NCI-H524 (cell line): ENCODE measurements at places on chromosomes 6 and 20.

DNA sequence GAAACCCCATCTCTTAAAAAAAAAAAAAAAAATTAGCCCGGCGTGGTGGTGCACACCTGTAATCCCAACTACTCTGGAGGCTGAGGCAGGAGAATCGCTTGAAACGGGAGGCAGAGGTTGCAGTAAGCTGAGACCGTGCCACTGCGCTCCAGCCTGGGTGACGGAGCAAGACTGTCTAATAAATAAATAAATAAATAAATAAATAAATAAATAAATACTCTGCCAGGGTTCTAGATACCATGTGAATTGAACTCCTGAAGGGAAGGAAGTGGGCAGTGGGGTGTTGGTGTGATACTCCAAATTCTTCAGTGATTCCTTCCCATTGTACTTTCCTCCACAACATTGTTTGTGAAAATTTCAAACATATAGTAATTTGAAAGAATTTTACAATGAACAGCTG, 100.5 kb downstream of the PLCB4 start:
- no peak for DNase-seq

DNA sequence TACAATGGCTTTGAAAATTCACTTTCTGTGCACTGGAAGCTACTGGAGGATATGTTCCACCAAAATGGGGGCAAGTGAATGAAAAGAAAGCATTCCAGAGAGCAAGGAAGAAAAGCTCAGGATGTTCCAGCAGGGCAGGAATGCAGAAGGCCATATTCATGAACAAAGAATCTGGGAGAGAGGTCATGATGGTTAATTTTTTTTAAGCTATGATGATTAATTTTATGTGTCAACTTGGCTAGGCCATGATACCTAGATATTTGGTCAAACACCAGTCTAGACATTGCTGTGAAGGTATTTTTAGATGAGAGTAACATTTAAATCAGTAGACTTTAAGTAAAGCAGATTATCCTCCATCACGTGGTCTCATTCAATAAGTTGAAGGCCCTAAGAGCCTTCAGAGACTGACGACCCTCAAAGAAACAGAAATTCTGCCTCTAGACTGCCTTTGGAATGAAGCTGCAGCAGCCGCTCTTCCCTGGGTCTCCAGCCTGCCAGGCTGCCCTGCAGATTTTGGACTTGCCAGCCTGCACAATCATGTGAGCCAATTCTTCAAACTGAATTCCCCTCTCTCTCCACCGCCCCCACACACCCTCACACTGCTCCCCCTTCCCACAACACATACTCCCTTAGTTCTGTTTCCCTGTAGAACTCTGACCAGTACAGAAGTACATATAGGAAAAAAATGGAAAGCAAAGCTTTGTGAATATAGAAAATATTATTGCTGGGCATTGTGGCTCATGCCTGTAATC, 20.1 kb upstream of the GCM1 start:
- DNase-seq: no peak

GRCh38 chr6:49499623-49500022, at the start of gene GLYATL3:
Gene GLYATL3 (plus strand): TSS chr6:49499923. CDS start chr6:49511991, 12,068 bp downstream.
- no peak for DNase-seq

DNA sequence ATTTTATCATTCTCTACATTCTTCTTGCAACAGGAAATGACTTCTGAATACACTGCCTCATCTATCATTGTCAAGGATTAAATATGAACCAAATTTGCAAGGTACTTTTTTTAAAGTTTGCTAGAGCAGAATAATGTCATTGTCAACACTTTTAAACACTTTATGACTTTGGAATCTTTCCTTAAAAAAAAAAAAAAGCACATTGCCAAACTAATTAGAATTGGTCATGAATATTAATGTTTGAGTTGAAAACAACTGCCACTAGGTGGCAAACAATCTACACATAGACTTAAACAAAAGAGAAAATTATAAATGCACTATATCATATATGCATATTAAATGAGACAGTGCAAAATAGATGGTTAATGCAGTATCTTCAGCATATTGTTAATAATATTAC, 32.5 kb upstream of the TMEM244 start:
- DNase-seq: peak; percentile 20

- DNase-seq: no peak
These were observed 20.4 kb downstream of the SERINC3 start for GRCh38 chr20:44501448-44501847.

DNA sequence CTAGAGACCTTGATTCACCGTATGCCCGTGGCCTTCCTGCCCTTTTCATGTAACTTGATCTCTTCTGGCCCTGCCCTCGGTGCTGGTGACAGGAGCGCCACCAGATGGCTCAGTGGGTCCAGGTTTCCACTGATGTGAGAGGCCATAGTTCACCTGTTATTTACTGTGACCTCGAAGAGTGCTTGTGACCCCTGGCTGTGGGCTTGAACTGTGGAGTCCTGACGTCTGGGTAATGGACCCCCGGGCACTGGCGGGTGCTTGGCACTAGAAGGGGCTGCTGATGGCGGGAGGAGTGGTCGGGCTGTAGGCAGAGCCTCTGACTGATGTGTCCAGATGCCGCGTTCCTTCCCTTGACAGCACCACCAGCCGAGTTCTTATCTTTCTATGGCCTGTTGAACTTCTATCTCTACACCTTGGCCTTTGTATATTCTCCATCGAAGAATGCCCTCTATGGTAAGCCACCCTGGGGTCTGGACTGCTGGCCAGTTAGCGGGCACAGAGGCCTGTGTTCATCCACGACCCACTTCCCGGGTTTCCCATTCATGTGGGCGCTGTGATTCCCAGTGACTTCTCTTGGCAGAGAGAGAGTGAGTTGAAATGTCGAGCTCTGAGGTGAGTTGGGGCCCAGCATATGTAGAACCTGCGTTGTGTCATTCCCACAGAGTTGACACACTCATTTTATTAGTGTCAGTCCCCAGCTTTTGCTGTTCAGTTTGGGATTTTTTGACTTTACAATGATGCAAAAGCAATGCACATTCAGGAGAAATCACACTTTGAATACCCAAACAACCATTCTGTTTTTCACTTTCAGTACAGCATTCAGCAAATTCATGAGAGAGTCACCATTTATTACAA, 14.9 kb downstream of the DYNLT1 start:
- DNase-seq: peak; percentile 7

DNA sequence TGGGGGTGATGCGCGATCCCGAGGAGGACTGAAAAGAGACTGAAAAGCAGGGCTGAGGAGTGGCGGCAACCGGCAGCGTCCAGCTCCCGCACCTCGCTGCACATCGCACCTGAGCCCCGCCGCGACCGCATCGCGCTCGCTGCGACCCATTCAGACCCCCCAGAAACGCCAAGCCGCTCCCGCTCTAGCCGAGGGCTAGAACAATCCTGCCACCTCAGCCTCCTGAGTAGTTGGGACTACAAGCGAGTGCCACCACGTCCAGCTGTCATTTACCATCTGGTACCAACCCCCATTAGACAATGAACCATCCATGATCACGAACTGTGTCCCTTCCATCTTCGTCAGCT, 33.2 kb downstream of the HLA-A start:
- peak; percentile 46 for DNase-seq

- no peak for DNase-seq
These were observed 7.3 kb upstream of the RAET1L start for GRCh38 chr6:150032598-150032997.

DNA sequence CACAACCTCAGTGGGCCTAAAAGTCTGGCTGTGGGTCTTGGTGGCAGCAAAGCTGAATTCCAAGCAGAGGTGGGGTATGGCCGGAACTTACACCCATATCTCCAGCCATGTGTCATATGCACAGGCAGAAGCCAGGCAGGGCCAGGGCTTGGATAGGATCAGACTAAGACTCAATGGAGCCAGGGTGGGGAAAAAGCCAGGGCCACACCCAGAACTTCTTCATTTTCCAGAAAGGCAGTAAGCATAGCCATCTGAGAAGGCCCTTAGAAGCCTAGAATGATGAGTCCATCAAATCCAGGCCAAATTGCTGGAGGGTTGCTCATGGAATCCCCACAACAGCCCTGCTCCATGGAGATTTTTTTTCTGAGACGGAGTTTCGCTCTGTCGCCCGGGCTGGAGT, 116.2 kb upstream of the SRSF6 start:
- no peak for DNase-seq

GRCh38 chr6:121523628-121524027, 88.2 kb downstream of the GJA1 start:
- no peak for DNase-seq

DNA sequence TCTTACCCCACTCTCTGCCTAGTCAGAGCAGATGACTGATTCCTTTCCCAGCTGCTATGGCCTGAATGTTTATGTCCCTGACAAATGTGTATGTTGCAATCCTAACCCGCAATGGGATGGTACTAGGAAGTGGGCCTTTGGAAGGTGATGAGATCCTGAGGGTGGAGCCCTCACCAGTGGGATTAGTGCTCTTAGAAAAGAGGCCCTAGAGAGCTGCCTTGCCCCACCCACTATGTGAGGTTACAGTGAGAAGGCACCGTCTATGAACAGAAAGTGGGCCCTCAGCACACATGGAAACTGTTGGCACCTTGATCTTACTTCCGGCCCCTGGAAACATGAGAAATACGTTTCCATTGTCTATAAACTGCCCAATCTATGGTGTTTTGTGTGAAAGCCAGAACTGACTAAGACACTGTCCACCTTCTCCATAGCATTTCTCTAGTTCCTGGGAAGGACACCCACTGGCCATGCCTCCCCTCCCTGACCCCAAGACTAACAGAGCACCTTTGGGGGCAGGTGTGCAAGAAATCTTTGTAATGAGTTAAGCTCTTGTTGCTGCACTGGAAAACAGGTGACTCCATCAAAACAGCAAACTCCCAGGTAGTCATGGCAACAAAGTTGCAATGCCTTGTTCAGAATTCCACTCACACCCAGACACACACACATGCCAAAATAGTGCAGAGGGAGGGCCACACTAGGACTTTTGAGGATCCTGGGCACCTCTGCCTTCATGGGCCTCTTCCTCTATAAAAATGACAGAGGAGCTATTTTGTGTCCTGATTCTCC, 16.2 kb downstream of the GABRR2 start:
- peak; percentile 74 for DNase-seq

DNA sequence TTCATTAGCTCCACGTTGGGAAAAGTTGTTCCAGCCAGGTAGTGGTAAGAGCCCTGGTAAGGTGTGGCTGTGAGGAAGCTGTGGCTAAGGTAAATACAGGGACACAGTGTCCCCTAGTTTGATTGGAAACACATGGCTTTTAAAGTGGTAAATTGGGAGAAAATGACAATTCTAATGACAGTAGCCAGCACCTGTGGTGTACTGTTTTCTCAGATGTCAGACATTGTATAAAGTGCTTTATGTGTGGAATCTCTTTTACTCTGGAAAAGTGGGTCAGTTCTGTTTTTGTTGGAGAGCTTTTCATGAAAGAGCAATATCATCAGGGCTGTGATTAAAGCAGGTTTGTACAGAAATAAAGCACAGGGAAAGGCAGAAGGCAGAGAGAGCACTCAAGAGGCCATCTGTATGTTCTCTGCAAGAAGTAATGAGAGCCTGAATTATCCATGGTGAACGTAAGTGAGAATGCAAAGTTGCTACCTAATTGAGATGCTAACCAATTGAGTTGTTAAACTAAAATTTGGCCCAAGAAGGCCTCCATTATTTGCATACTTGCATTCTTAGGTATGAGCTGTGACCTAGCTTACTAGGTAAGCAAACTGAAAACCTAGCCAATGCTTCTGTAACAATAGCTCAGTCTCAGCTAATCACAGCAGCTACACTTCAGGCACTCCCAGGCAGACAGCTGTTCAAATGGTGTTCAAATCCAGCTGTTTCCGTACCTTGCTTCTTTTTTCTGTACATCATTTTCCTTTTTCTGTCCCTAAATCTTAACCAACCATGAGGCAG, 28.2 kb downstream of the MRAP2 start:
- peak; percentile 66 for DNase-seq

DNA sequence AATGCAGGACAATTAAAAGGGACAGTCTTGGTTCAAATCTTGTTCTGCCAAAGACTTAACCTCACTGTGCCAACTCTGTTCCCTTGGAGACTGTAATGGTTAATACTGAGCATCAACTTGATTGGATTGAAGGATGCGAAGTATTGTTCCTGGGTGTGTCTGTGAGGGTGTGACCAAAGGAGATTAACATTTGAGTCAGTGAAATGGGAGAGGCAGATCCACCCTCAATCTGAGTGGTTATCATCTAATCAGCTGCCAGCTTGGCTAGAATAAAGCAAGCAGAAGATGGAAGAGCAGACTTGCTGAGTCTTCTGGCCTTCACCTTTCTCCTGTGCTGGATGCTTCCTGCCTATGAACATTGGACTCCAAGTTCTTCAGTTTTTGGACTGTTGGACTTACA, 474.4 kb downstream of the CD83 start:
- no peak for DNase-seq

GRCh38 chr6:36118550-36119107, 11.7 kb upstream of the MAPK13 start:
- DNase-seq: no peak

GRCh38 chr20:48635791-48636267, 192.0 kb downstream of the PREX1 start:
- DNase-seq: no peak

GRCh38 chr20:6169251-6169650, 46.4 kb upstream of the FERMT1 start:
- peak; percentile 38 for DNase-seq
